ENCODE measurements at places on chromosomes 16 and 17. TPM values are rescaled to one million over a fixed set of nuclear protein-coding genes. Genes with fewer than 3 reads are reported as not detected.

GRCh38 chr16:89723279-89724250 lies 2.2 kb downstream of the ZNF276 start:
- H3K4me1 ChIP-seq: peaks cover 6% of the 10 kb centered on the region
- no peak overlapping the region for H3K4me3 ChIP-seq
- no peak overlapping the region for H3K27ac ChIP-seq
- no peak for DNase-seq
- no peaks in the 10 kb centered on the region for H3K27me3 ChIP-seq

DNA sequence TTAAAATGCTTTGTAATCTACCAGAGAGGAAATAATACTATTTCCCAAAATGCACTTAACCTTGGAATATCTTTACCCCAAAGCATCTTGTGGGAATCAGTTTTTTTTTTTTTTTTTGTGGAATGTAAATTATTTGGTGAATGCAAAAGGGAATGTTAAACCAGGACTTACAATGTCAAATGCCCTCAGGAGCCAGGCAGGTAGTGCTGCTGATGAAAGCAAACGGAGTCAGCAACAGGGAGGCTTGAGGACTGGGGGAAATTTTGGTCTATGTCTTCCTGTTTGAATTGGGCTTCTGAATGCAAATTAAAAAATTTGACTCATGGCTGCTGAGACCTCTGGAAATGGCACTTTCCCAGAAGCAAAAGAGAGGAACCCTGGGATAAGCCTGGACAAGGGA lies 96.5 kb upstream of the NLRP1 start:
- no peaks in the 10 kb centered on the region for H3K4me1 ChIP-seq
- H3K36me3 ChIP-seq: no peaks in the 10 kb centered on the region
- DNase-seq: no peak
- H3K27ac ChIP-seq: no peak overlapping the region

DNA sequence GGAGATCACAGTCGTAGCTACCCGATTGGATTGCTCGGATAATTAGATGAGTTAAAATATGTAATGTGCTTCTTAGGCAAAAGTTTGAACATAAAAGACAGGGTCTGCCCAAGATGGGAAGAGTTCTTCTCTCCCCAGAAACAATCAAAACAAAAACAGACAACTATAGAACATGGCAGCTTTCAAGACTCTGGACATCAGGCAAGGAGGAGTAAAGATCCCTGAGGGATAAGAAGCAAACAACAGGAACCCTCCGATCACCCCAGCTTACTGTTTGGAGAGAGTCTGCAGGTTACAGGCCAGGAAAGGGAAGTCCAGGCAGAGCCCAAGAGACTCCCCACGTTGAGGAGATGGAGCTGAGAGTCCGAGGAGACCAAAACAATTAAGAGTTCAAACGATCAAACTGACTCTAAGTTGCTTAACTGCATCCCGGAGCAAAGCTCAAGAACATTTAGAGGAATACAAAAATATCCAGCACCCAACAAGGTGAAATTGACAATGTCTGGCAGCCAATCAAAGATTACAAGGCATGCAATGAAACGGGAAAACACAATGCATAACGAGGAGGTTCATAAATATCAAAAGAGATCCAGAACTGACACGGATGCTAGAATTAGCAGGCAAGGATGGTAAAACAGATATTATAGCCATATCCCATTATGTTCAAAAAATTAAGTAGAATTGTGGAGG lies 3.9 kb downstream of the ASGR2 start:
- H3K27ac ChIP-seq: no peak overlapping the region
- H3K4me1 ChIP-seq: no peaks in the 10 kb centered on the region
- H3K4me3 ChIP-seq: no peak overlapping the region
- no peak for DNase-seq
- no peaks in the 10 kb centered on the region for H3K36me3 ChIP-seq

Gene C17orf50
- not detected for total RNA-seq

- peak within 1 kb of the TSS; percentile 91 for H3K27ac ChIP-seq
- H3K36me3 ChIP-seq: no peaks in the 10 kb centered on the region
- DNase-seq: peak; percentile 73
- H3K4me3 ChIP-seq: peak within 1 kb of the TSS; percentile 92
- H3K4me1 ChIP-seq: peaks cover 13% of the 10 kb centered on the region
These were observed at the start of gene RPL19 for GRCh38 chr17:39200070-39200879. RPL19 (plus strand) TSS chr17:39200283; CDS start chr17:39200345, 62 bp downstream.

Gene USP36
- total RNA-seq: 102 TPM

Gene ZNF624
- 28.0 TPM for total RNA-seq

DNA sequence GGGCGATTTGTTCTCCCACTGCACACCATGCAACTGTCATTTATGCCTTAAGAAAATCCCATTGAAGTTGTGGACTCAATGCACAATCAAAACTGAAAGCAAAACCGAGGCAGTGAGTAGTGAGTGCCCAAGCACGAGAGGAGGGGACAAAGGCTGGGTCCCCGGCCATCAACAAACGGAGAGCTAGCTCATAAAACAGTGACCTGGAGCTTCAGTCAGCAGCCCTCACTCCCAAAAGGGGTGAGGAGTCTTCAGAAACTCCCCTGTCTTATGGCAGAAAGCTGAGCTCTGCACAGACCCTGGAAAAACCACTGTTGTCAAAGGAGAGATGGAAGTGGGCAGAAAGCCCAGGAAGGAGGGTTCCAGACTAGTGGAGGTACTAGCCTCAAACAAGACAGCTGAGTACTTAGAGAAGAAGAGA lies 96.9 kb downstream of the ADCY9 start:
- no peaks in the 10 kb centered on the region for H3K4me1 ChIP-seq
- H3K36me3 ChIP-seq: no peaks in the 10 kb centered on the region
- peak overlapping the region; percentile 31 for H3K4me3 ChIP-seq
- no peak for DNase-seq
- no peaks in the 10 kb centered on the region for H3K27me3 ChIP-seq

GRCh38 chr17:39095309-39095686 lies 56.1 kb downstream of the PLXDC1 start:
- no peaks in the 10 kb centered on the region for H3K36me3 ChIP-seq
- peak; percentile 52 for DNase-seq
- H3K27me3 ChIP-seq: no peaks in the 10 kb centered on the region

Gene FBXO47
- 0.14 TPM for total RNA-seq

GRCh38 chr16:71467810-71468209 lies 5.8 kb upstream of the ZNF23 start:
- H3K4me3 ChIP-seq: no peak overlapping the region
- H3K27me3 ChIP-seq: no peaks in the 10 kb centered on the region
- no peaks in the 10 kb centered on the region for H3K36me3 ChIP-seq
- H3K4me1 ChIP-seq: no peaks in the 10 kb centered on the region
- H3K27ac ChIP-seq: no peak overlapping the region

- H3K36me3 ChIP-seq: no peaks in the 10 kb centered on the region
- H3K4me3 ChIP-seq: no peak overlapping the region
- no peaks in the 10 kb centered on the region for H3K4me1 ChIP-seq
- peak; percentile 26 for DNase-seq
- H3K27me3 ChIP-seq: no peaks in the 10 kb centered on the region
- H3K27ac ChIP-seq: peak overlapping the region; percentile 41
These were observed 426.8 kb upstream of the DYNLRB2 start for GRCh38 chr16:80113873-80114574.

- no peaks in the 10 kb centered on the region for H3K36me3 ChIP-seq
- no peak overlapping the region for H3K4me3 ChIP-seq
- DNase-seq: no peak
- no peak overlapping the region for H3K27ac ChIP-seq
- no peaks in the 10 kb centered on the region for H3K27me3 ChIP-seq
These were observed 44.8 kb downstream of the ABCC12 start for GRCh38 chr16:48110982-48111381.

Gene CYGB
- total RNA-seq: 8.5 TPM

Gene LRRC75A
- total RNA-seq: 6.0 TPM

Gene TIMM22
- total RNA-seq: 17.1 TPM

- no peak overlapping the region for H3K4me3 ChIP-seq
- H3K36me3 ChIP-seq: no peaks in the 10 kb centered on the region
- DNase-seq: peak; percentile 61
- H3K4me1 ChIP-seq: no peaks in the 10 kb centered on the region
These were observed 9.8 kb downstream of the PGS1 start for GRCh38 chr17:78387977-78388941.

GRCh38 chr16:57115514-57116182 lies 23.3 kb downstream of the CPNE2 start:
- H3K27me3 ChIP-seq: no peaks in the 10 kb centered on the region
- DNase-seq: peak; percentile 53
- H3K27ac ChIP-seq: peak overlapping the region; percentile 14
- H3K4me1 ChIP-seq: peaks cover 7% of the 10 kb centered on the region

- H3K4me3 ChIP-seq: no peak overlapping the region
- no peaks in the 10 kb centered on the region for H3K27me3 ChIP-seq
- H3K36me3 ChIP-seq: no peaks in the 10 kb centered on the region
- H3K4me1 ChIP-seq: no peaks in the 10 kb centered on the region
- peak; percentile 93 for DNase-seq
- H3K27ac ChIP-seq: peak overlapping the region; percentile 81
These were observed 14.6 kb downstream of the COTL1 start for GRCh38 chr16:84603140-84603816.

- no peak overlapping the region for H3K4me3 ChIP-seq
- H3K36me3 ChIP-seq: no peaks in the 10 kb centered on the region
- no peaks in the 10 kb centered on the region for H3K27me3 ChIP-seq
These were observed 184.4 kb downstream of the HAPSTR1 start for GRCh38 chr16:9275816-9276354.

Gene ABCA8
- 46.1 TPM for total RNA-seq

Gene MVP
- total RNA-seq: 38.4 TPM

Measured in uterus (tissue), 4 donors.